Karpas-422 (cell line): ENCODE measurements at places on chromosomes 5 and 9.

- no peak for DNase-seq
These were observed 679 bp downstream of the SMC5 start for GRCh38 chr9:70259512-70259802.

DNA sequence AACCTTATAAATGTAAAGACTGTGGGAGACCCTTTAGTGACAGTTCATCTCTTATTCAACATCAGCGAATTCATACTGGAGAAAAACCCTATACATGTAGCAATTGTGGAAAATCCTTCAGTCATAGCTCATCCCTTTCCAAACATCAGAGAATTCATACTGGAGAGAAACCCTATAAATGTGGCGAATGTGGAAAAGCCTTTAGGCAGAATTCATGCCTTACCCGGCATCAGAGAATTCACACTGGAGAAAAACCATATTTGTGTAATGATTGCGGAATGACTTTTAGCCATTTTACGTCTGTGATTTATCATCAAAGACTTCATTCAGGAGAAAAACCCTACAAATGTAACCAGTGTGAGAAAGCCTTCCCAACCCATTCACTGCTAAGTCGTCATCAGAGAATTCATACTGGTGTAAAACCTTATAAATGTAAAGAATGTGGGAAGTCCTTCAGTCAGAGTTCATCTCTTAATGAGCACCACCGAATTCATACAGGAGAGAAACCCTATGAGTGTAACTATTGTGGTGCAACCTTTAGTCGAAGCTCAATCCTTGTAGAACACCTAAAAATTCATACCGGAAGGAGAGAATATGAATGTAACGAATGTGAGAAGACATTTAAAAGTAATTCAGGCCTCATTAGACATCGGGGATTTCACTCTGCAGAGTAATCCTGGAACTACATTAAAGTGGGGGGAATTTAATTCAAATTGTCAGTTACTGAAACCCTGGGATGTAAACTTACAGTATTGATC, 17.7 kb downstream of the ZNF483 start:
- DNase-seq, result no peak

DNA sequence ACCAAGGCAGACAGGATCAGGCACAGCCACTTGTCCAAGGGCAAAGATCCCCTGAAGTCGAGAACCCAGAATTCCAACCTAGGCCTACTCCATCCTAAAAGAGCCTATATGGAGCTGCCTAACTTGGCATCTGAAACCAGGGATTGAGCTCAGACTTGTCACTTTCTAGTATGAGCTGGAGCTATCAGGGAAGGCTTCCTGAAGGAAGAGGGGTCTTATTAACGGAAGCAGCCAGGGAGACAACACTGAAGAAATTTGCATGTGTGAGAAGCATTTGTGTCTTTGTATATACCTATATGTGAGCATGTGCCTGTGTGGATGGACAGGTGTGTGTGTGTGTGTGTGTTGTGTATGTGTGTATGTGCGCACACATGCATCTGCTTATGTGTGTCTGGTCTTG, 4.7 kb upstream of the AQP7 start:
- DNase-seq, result no peak

DNA sequence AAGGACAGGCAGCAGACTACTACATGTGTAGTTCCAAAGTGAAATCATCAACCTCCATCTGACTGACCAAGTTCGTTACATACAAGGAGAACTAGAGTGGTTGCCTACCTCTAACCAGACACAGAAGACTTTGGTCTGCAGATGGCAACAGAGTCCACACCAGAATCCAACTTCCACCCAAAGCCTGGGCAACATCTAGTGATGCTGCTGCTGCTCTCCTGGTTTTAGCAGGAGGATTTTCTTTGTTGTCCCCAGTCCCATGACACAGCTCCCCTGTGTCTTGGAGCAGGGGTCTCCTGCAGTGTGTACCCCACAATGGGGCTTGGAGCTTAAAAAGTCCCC, 46.4 kb upstream of the APC start:
- DNase-seq, result peak; percentile 58

- no peak for DNase-seq
These were observed 579 bp downstream of the SLC12A7 start for GRCh38 chr5:1111241-1111726.

DNA sequence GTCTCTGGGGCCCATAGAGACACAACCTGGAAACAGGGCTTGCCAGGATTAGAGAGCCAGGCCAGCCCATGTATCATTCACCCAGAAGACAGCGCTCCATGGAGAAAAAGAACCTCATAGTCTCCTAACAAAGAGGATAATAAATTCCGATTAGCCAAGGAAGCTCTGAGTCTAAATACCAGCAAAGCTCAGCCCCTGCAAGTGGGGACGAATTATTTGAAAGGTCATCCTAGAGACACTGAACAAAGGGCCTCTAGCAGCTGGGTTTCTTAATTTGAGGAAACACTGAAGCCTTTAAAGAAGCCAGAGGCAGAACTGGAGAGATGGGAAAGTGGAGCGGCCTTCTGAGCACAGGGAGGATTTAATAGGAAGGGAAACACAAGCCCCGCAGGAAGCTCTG, 287.1 kb upstream of the ZNF462 start:
- DNase-seq, result no peak

- DNase-seq, result no peak
These were observed 509.1 kb downstream of the RAB3C start for GRCh38 chr5:59091965-59092364.

DNA sequence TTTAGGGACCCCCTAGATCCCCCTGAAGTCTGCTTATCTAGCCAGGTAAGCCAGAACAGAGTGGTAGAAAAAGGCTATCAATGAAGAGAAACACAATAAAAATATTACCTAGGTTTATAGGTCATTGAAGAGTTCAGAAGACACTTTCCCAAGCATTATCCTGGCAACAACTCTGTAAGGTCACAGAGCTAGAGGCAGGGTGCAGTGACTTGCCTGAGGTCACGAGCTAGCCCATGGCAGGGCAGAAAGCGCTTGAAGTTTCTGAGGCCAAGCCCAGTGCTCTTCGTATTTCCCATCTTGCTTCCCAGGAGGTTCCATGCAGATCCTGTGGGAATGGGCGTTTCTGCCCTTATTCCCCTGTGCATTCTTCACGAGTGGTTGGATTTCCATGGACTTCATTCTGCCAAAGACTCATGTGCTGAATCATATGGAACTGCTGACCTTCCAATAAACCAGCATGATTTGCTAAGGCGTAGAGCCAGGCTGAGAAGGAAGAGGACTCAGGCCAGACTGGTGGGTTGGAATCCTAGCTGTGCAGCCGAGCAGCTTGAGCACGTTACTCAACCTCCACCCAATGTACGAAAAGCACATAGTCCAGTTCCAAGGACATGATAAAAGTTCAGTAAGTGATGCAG, 22.1 kb downstream of the TRMO start:
- DNase-seq, result no peak
